T-helper 17 cell (primary cell): ENCODE measurements at places on chromosomes 11 and 22.

GRCh38 chr22:35498026-35498800, 42.4 kb upstream of the RASD2 start:
- no peak overlapping the region for H3K4me3 ChIP-seq
- H3K27ac ChIP-seq = no peak overlapping the region
- H3K27me3 ChIP-seq = peaks cover 51% of the 10 kb centered on the region
- H3K4me1 ChIP-seq = peaks cover 3% of the 10 kb centered on the region

DNA sequence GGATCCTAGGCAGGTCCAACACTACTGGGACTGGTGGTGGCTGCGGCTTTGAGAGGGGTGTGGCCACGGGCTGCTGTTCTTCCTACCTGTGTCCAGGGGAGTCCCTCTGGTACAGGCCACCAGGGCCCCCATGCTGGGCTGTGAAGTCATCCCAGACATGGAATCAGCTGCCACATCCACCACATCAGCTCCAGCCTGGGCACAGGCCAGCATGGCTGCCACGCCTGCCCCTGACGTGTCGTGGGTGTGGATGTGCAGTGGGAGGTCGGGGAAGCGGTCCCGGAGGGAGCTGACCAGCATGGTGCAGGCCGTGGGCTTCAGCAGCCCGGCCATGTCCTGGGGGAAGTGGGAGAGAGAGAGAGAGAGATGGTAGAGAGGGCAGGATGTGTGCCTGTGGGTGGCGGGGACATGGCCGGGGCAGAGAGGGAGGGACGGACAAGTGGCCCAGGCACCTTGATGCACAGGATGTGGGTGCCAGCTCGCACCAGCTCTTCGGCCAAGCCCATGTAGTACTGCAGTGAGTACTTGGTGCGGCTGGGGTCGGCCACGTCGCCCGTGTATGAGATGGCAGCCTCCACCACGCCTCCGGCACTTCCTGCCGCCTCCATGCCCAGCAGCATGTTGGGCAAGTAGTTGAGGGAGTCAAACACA, 6.2 kb upstream of the LRFN4 start:
- H3K27me3 ChIP-seq = no peaks in the 10 kb centered on the region
- no peaks in the 10 kb centered on the region for H3K36me3 ChIP-seq
- DNase-seq = no peak
- peaks cover 9% of the 10 kb centered on the region for H3K4me1 ChIP-seq

DNA sequence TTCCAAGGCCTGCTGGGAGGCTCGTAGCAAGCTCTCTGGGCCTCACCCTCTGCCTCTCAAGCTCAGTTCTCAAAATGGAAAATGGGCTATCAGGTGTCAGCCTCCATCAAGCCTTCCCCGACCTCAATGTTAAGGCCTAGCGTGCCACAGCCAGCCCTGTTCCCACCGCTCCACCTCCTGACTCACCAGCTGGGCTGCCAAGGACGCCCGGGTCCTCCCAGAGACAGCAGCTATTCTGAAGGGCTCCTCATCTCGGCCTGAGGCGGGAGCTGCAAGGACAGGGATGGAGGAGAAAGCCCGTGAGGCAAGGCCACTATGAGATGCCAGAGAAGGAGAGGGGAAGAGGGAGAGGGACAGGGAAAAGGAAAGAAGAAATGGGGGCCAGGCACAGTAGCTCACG, 19.9 kb downstream of the ARAP1 start:
- no peak overlapping the region for H3K4me3 ChIP-seq
- no peaks in the 10 kb centered on the region for H3K27me3 ChIP-seq
- peak overlapping the region; percentile 92 for H3K27ac ChIP-seq
- peaks cover 3% of the 10 kb centered on the region for H3K36me3 ChIP-seq
- peaks cover 16% of the 10 kb centered on the region for H3K4me1 ChIP-seq

DNA sequence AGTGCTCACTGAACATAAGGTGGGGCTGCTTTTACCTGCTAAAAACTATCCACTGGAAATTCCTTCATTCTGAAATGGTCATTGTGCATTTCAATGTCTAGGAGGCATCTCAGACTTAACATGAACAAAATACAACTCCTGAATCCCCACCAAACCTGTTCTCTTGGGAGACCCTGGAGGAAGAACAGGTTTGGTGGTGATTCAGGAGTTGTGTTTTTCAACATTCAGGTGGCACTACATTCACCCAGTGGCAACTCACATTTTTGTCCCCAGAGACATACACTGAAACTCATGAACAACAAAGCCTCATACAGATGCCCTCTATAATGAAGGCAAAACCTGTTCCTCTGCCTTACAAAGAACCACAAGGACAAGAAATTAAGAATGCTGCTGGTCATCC, 64.3 kb upstream of the CYP2D6 start:
- H3K27ac ChIP-seq = peak overlapping the region; percentile 74
- peaks cover 2% of the 10 kb centered on the region for H3K36me3 ChIP-seq
- no peaks in the 10 kb centered on the region for H3K27me3 ChIP-seq
- no peak overlapping the region for H3K4me3 ChIP-seq
- peaks cover 36% of the 10 kb centered on the region for H3K4me1 ChIP-seq

- no peaks in the 10 kb centered on the region for H3K4me1 ChIP-seq
- no peak for DNase-seq
- H3K36me3 ChIP-seq = no peaks in the 10 kb centered on the region
- no peak overlapping the region for H3K27ac ChIP-seq
Observed at GRCh38 chr11:102172127-102172848, 62.0 kb downstream of the YAP1 start.

DNA sequence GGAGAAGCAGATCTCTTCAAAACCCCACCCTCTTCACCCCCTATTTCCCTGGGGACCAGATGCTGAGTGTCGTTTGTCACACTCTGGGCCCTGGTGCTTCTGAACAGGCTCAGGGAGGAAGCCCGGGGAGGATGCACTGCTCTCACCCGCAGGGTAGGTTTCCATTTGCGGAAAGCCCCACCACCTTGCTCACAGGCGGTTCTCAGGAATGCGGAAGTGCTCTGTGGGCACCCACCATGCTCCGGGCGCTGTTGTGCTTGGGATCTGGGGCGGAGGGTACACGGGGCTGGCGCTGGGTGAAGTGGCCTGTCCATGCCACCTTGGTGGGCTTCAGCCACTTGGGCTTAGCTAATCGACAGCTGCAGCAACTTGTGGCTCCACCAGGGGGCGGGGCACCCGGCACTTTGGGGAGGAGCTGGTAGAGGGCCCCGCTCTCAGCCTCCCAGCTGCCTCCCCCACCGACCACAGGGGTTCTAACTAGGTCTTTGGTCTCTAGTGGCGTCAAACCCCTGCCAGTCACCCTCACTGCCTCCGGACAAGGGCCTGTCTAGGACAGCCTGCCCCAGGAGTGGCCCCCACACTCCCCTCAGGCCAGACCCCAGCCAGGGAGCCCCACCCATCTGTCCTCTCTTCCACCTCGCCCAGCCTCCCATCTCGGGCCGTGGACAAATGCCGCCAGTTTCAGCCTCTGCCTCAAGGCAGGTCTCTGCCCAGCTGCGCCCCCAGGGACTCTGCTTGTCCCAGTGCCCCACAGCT, 7.4 kb downstream of the NDUFV1 start:
- H3K27me3 ChIP-seq = no peaks in the 10 kb centered on the region
- DNase-seq = peak; percentile 71
- peak overlapping the region; percentile 81 for H3K4me3 ChIP-seq
- H3K4me1 ChIP-seq = peaks cover 18% of the 10 kb centered on the region
- no peaks in the 10 kb centered on the region for H3K36me3 ChIP-seq
- H3K27ac ChIP-seq = peak overlapping the region; percentile 98

DNA sequence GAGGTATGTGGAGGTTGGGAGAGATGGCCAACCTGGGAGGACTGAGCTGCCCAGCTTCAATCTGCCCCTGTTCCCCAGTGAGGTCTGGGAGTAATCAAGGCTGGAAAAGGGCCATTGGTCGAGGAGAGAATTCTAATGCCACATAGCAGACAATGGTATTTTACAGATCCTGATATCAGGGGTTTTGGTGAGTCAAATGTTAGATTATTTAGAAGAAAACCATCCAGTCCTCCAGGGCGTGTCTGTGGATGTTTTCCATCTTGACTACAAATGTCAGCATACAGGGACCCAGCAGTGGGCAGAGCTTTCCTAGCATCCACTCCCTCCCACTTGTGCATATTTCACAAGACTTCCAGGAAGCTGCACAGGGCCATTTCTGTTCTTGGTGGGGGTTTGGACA, 107.9 kb downstream of the SCN3B start:
- H3K4me1 ChIP-seq = peaks cover 14% of the 10 kb centered on the region
- H3K27me3 ChIP-seq = no peaks in the 10 kb centered on the region
- no peak overlapping the region for H3K27ac ChIP-seq
- H3K36me3 ChIP-seq = no peaks in the 10 kb centered on the region
- H3K4me3 ChIP-seq = no peak overlapping the region

DNA sequence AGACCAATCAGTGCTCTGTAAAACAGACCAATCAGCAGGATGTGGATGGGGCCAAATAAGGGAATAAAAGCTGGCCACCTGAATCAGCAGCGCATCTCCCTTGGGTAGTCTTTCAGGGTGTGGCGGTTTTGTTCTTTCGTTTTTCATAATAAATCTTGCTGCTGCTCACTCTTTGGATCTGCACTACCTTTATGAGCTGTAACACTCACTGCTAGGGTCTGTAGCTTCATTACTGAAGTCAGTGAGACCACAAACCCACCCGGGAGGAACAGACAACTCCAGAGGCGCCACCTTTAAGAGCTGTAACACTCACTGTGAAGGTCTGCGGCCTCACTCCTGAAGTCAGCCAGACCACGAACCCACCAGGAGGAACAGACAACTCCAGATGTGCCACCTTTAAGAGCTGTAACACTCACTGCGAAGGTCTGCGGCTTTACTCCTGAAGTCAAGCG, 175.5 kb upstream of the PDGFD start:
- H3K4me3 ChIP-seq = no peak overlapping the region
- no peaks in the 10 kb centered on the region for H3K36me3 ChIP-seq
- no peak overlapping the region for H3K27ac ChIP-seq
- no peaks in the 10 kb centered on the region for H3K4me1 ChIP-seq
- no peak for DNase-seq

DNA sequence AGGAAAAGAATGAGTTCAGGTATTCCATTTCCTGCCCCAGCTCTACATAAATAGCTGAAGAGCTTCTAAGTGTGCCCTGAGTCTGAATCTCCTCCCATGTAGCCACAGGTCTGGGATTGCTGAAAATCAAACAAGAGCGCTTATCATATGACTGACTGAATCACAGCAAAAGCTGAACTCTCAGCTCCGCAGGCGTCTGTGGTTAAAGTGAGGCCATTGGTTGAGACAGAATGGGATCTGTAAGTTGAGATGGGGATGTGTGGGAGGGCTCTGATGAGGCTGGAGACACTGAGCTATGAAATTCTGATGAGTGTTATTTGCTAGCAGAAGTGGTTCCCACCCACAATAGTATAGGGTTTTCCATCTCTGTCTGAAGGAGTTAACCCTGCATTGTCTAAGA, 637.0 kb downstream of the OPCML start:
- H3K27ac ChIP-seq = no peak overlapping the region
- no peak overlapping the region for H3K4me3 ChIP-seq
- no peak for DNase-seq
- H3K4me1 ChIP-seq = no peaks in the 10 kb centered on the region
- peaks cover 6% of the 10 kb centered on the region for H3K27me3 ChIP-seq

DNA sequence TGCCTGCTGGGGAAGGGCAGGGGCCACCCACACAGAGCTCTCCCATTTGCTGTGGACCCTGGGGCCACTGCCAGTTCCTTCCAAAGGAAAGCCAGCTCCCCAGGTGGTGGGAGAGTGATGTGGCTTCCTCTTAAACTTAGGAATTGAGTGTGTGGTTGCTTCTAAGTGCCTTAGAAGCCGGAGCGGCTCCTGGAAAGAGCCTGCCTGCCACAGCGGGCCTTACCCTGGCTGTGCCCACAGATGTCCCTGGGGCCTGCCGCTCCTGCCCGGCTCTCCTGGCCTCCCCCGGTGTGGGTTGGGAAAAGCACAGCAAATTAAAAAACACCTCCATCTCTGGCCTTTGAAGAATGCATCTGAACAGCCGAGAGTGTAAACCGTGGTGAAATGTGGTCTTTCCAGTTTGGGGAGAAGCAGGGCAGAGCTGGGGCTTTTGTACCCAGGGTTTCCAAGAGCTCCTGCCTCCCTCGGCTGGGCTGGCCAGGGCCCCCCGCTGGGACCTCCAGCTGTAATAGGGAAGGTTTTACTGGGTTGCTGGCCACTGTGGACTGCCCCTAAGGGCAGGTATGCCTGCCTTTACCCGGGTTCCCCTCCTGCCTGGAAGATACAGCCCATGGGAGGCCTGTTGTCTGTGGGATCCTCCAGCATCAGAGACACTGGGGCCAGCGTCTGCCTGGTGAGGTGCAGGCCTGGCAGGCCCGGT, 30.2 kb downstream of the LRP5 start:
- no peaks in the 10 kb centered on the region for H3K27me3 ChIP-seq
- H3K4me1 ChIP-seq = peaks cover 29% of the 10 kb centered on the region
- no peaks in the 10 kb centered on the region for H3K36me3 ChIP-seq
- no peak for DNase-seq

DNA sequence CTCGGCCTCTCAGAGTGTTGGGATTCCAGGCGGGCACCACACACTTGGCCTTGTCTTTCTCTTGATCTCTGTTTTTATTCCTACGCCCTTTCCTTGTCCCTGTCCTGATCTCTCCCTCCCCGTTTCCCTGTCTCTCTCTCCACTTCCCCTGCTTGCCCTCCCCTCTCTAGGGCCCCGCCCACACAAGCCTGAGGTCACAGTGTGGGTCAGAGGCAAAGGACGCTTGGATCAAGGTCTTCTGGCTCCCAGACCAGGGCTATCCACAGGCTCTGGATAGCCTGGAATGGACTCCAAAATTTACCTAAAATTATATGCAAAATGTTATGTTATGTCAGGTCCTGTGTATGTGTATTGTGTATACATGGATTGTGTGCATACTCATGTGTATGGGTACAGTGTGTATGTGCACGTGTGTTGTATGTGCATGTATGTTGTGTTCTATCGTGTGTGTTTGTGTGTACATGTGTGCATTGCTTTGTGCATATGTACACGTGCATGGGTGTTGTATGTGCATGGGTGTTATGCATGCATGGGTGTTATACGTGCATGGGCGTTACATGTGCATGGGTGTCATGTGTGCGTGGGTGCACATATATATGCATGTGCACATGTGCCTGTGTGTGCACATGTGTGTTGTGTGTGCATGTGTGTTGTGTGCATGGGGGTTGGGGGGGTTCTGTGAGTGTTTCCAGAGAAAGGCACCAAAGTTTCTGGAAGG, 38.3 kb downstream of the TP53I11 start:
- no peak for DNase-seq
- H3K4me1 ChIP-seq = peaks cover 18% of the 10 kb centered on the region
- no peak overlapping the region for H3K4me3 ChIP-seq
- H3K27ac ChIP-seq = peak overlapping the region; percentile 72
- H3K27me3 ChIP-seq = no peaks in the 10 kb centered on the region
- H3K36me3 ChIP-seq = peaks cover 2% of the 10 kb centered on the region

DNA sequence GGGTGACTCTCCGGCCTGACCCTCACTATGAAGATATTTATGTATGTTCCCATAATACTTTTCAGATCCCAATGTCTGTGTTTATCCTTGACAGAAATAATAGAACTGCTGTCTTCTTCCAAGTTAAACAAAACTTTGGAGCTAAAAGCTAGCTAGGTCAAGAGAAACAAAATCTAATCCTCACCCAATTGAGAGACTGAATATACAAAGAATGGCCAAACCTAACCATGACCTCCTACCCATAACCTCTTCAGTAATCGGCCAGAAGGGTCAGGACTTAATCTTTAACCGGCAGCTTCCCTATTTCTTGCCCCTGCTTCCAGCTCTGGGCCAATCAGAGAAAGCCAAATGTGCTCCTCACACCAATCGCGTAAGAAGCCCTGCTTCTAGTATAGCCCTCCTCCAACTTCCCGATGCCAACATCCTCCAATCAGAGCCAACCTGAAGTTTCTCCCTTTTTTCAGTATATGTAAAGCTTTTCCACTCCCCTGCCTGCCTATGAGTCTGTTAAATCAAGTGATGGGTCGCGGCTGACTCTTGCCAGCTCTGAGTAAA, 1.7 kb upstream of the DDX6 start:
- peak overlapping the region; percentile 98 for H3K27ac ChIP-seq
- peak; percentile 17 for DNase-seq
- H3K27me3 ChIP-seq = no peaks in the 10 kb centered on the region
- peaks cover 25% of the 10 kb centered on the region for H3K4me1 ChIP-seq
- H3K36me3 ChIP-seq = peaks cover 3% of the 10 kb centered on the region
- H3K4me3 ChIP-seq = peak overlapping the region; percentile 99
